ENCODE measurements at places on chromosomes 7 and 10.

DNA sequence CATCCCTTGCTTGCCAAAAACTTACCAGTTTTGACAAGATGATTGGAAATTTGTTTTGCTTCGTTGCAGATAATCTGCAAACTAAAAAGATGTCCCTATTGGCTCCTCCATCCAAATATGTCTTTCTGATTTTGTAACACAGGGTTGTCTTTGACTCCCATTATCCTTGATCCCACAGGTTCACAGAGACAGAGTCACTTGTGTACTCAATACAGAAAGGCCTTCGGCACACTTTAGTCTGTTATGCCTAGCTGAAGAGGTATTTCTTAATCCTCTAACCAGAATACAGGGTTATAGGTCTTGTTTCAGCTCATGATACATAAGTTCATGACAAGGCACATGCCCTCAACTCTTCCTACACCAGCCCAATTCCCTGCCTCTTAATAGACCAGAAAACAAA is 10.7 kb upstream of the CNNM1 start:
- no peak for DNase-seq

- DNase-seq, result no peak
Observed at GRCh38 chr7:4765776-4766490, 9.5 kb upstream of the AP5Z1 start.

DNA sequence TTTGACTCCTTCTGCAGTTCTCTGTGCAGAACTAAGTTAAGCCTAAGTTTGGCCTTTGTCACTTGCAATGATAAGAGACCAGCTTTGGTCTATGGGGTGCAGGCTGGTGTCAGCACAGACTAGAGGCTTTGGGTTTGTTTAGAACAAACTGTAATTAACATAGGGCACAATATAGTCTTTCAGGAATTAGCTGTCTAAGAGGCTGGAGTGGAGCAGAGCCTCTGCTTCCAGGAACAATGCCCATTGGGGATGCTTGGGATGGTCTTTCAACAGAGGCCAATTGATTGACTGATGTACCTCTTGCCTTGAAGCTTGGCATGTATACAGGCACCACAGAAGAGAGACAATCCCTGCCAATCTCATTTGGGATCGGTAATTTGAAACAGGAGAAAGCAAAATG is 4.7 kb downstream of the SUFU start:
- no peak for DNase-seq

- DNase-seq, result no peak
Observed at GRCh38 chr7:47813620-47814260, 134.5 kb downstream of the PKD1L1 start.

- DNase-seq, result no peak
Observed at GRCh38 chr7:88795553-88795952, at the start of gene TEX47. Gene TEX47, minus strand, starts transcription at chr7:88795737. Its CDS starts 795 bp downstream, at chr7:88794942.
